GM19239 (cell line): ENCODE measurements at places on chromosomes 4 and X.

DNA sequence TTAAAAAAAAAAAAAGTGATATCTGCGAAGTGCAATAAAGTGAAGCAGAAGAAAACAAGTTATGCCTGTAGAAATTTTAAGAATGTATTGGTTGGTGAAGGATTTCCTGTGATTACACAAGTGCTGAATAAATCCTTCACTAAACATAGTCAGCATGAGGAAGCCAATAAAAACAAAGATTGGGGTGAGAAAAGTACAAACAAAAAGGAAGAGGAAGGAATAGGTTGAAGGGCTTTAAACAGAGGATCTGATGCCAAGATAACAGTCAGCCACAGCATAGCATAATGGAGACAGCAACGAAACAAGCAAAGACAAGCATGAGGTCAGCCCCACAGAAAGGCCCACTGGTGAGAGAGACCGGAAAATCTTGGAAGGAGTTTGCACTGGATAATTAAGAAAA lies 372.2 kb downstream of the ADAM29 start:
- no peak for DNase-seq

DNA sequence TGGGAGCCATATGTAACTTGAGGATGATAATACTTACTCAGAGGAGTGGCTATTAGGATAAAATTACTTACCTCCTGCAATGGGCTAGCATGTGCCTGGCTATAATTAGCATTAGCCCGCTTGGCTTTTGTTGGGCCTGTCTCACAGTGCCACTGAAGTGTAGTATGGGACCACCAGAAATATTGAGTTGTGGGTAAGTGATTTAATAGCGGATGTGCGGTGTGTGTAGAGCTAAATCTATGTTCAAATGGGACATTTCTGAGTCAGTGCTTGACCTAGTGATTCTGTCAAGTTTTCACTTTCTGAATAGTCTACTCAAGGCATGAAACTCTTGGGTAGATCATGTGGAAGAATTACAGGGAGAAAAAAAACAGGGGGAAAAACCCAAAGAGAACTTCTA lies 3.5 kb upstream of the CLNK start:
- DNase-seq = no peak

DNA sequence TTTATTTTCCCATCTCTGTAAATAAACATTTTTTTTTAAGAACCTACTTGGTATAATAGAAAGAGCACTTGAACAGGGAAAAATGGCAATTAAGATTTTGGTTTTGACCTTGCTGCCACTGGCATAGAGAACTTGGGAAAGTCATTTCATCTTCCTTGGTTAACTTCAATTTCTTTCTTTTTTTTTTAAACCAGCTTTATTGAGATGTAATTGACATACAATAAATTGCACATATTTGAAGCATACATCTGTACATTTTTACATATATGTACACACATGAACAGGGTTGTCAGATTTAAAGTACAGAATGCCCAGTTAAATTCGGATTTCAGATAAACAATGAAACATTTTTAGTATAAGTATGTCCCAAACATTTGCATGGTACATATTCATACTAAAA lies 103.0 kb upstream of the RAPGEF2 start:
- DNase-seq = no peak

DNA sequence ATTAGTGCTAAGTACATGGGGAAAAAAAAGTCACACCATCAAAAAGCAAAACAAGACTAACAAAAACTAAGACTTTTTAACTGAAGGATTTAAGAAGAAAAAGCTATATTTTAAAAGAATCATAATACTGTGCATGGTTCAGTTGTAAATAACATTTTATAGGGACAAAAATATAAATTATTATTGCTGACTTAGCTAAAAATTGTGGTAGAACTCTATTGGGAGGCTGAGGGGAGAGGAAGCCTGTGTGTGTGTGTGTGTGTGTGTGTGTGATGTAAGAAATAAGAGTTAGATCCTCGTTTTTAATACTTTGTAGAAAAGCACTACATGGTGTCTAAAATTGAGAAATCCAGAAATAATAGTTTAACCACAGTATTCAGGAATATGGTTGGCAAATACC lies 1950.9 kb upstream of the TENM3 start:
- no peak for DNase-seq

DNA sequence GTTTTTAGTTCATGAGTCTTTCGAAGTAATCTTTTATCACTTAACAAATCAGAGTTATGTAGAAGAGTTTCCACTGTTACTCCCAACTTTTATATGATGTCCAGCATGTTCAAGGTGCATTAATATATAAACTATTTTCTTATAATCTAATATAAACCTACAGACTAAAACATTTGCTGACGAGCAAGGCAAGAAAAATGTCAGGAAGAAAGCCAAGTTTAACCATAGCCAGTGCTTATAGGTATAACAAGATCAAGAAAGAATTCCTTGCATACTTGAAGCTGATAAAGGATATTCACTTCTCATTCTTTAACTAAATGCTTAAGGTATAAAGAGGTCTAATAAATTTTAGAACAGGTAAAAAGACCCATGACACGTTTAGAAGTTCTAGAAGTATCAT lies 167.7 kb downstream of the NPNT start:
- DNase-seq = no peak

- DNase-seq = no peak
Measured at GRCh38 chrX:95383778-95384177, 1300.9 kb upstream of the DIAPH2 start.

DNA sequence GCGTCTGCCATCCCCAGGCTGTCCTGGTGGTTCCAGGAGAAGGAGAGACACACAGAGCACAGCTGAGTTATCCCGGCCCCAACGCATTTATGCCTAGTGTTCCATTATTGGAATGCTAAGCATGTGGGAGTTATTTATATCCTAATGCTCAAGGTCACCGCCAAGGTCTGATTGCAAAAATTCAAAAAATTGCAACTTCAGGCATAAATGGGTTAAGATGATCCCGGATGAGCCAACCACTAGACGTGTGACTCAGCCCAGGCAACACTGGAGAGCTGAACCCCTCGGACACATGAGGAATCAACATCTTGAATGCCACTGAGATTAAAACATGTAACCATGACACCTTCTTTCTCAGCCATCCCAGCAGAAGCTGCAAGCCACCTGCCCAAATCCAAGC lies 3.8 kb upstream of the ZCCHC4 start:
- no peak for DNase-seq
